DMS 273 treated with DMSO at 0.1 percent for 48 hours (cell line): ENCODE measurements at places on chromosomes 4 and X.

GRCh38 chrX:15376956-15377355 is 7.3 kb downstream of the VEGFD start:
- no peak for DNase-seq

- DNase-seq: no peak
These were observed 24.8 kb downstream of the HOPX start for GRCh38 chr4:56656346-56656643.

DNA sequence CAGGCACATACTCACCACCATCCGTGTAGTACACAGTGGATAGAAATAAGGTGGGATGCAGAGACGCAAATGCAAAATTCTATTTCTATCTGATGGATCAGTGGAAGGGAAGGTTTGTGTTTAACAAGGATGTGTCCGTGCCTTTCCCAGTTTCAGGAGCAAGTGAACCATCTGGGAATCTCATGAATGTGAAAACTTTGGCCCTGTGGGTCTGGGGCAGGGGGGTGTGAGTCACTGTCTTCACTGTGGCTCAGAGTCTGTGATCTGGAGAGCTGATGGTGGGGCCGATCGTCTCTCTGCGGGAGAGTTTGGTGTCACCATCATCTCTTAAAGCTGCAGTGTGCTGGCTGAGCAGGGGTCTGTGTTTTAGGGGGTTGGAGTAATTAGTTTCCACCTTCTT is 179.3 kb upstream of the STS start:
- DNase-seq: no peak

- DNase-seq: no peak
These were observed 16.0 kb downstream of the XG start for GRCh38 chrX:2767631-2768455.
